SK-N-DZ (cell line): ENCODE measurements at places on chromosomes 1 and 21.

GRCh38 chr1:19949016-19949415 is 25.6 kb upstream of the PLA2G2E start:
- no peak for DNase-seq

DNA sequence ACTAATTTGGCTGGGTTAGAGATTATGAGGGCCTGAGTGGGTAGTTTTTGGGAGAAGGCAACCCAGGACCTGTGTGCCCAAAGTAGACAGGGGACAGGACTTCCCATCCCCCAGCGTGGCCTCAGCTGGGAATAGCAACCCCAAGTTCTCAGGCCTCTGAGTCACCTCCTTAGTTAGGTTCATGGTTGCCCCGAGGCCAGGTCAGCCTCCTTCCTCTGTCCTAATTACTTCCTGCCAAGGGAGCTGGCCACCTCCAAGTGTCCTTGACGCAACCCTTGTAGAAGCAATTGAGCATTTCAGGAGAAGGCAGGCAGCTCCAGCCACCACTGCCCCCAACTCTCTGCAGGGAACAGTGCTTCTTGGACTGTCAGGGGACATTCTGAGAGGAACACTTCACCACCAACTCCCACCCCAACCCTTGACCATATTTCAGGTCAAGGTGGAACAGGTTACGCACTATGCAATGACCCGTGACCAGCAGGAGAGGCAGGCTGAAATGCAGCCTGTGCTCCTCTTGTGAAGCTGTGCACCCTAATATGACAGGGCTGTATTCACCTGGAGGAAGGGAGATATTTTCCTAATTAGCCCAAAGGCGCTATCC is 5.1 kb upstream of the NT5C1A start:
- no peak for DNase-seq

- no peak for DNase-seq
Observed at GRCh38 chr1:115546846-115547245, 94.9 kb upstream of the VANGL1 start.

- no peak for DNase-seq
Observed at GRCh38 chr1:209107535-209107934, 476.0 kb upstream of the CAMK1G start.

DNA sequence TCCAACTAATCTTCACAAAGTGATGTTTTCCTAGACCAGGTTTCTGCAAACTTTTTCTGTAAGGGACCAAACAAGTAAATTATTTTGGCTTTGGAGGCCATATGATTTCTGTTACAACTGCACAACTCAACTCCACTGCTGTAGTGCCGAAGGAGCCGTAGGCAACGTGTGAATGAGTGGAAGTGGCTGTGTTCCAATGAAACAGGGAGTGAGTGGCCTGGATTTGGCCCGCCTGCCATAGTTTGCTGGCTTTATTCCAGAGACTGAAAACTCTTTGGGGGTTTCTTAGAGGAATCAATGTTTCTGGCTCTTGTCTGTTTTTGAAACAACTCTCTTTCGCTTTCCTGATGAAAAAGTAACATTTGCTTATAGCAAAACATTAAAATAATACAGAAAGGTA is 12.6 kb upstream of the ACTL8 start:
- DNase-seq, result no peak

GRCh38 chr1:99474350-99474893 is 171.5 kb upstream of the PALMD start:
- no peak for DNase-seq

DNA sequence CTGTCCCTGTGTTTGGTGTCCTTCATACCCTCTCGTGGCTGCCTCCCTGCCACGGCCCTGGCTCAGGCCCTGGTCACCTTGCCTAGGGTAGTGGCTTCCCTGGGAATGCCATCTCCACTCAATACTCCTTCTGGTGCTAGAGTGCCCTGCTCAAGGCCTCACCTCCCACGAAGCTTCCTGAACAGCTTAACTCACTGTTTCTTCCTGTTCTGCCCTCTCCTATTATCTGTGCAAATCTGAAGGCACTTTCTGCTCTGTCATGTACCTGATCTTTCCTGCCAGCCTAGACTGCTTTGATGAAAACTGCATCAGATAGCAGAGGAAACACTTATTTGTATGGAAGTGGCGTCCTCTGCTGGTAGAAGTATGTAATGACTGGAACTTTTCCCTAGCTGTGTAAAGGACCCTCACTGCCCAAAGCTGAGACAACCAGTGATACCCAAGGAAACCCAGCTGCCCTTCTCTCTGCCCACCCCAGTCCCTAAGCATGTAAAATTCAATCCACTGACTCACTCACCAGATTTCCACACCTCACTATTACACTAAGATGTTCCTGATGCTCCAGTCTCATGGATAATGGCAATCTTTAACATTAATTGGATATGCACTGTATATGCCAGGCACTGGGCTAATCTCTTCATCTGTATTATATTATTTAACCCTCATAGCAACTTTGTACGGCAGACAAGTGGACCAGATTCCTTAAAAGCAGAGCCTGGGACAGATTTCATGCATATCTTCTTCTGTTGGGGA is 36.2 kb upstream of the BTG2 start:
- DNase-seq, result peak; percentile 74

GRCh38 chr1:203011582-203011981 is 4.4 kb downstream of the TMEM183A start:
- no peak for DNase-seq

DNA sequence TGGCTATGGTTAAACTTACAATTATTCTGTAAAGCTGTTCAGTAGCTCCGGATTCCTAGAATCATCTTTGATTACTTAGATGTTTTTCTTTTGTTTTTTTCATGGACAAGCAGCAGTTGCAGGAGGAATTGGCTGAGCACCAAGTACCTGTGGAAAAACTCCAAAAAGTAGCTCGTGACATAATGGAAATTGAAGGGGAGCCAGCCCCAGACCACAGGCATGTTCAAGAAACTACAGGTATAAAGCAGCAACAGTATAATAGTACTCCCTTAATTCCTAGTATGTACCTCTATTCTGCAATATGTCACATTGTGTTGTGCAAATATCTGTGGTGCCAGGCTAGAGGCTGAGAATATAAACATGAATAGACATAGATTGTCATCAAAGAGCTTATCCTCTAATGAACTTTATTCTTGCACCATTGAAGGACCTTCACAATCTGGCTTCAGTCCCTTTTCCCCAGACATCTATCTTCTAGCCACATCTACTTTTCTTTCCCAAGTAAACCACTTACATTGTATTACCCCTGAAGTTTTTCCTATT is 132.3 kb upstream of the BMP8A start:
- no peak for DNase-seq

DNA sequence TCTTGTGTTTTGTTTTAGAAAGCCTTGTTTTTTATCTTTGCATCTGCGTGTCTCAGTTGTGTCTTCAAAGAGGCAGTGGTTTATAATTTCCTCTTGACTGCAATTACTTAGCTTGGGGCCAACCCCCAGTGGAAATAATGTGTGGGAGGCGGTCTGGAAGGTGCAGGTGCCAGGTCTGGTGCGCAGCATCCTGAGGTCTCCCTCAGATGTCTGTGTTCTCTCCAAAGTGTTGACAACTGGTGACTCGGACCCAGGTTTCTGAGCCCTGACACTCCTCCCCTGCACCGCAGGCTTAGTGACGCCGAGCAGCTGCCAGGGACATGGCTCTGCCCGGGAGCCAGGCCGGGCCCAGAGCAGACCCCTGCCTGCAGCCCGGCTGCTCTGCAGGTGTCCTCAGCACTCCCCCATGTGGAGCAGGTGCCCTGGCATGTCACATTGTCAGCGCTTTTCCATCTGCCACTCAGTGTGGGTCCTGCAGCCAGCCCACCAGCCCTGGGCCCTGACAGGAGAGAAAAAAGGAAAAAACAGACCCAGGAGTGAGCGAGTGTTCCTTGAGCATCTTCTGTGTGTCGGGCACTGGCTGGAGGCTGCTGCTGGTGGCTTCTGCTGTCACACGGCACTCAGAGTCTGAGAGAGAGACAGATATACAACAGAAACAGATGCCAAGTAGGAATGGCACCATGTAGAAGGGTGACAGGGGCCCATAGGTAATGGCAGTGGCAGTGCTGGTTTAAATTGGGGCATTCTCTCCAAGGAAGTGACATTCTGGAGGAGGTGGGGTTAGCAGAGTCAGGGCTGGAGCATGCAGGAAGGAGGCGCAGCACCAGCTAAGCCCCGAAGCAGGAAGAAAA is 24.8 kb upstream of the SELENON start:
- DNase-seq, result peak; percentile 95

DNA sequence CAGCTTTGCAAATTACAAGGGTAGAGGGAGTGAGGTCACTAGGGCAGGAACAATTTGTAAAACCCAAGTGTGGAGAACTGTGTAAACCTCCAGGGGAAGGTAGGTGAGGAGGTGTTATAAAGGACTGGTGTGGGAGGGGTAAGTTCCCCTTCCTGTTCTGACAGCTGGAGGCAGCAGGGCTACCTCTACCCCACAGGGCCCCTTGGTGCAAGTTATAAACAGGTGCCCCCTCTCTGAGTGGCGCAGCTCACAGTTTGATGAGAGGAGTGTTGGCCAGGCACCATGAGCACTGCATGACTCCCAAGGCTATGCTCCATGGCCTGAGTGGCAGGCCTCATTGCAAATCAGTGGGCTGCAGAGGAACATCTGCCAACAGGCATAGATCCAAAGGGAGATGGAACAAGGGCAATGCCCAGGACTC is 41.0 kb downstream of the MFSD2A start:
- no peak for DNase-seq

DNA sequence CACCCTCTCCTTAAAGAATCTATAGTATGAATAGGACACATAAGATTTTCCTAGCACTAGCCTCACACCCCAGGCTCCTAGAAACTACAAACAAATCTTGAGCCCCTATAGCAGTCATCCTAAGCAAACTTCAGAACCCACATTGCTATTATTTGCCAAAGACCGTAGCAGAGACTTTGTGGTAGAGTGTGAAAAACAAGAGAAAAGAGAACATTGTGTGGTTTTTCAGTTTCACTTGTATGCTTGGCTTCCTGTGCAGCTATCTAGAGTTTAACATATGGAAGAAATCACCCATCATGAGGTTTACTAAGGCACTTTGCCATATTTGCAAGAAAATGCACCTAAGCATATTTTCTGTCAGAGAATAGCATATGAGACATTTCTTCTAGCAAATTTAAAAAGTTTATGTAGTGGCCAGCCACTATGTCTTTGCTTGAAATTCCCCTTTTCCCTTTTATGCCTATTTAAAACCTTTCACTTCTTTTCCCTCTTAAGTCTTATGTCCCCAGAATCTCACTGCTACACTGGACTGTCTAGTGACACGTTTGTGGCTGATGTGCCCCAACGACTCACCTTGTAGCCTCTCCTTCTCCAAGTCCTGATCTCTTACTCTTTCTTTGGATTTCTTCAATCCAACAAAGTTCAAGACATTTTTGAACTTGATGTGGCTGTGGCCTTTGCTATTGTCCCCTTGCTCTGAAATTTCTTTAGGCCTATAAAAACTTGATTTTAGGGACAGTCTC is 25.6 kb downstream of the CCDC190 start:
- DNase-seq, result no peak

DNA sequence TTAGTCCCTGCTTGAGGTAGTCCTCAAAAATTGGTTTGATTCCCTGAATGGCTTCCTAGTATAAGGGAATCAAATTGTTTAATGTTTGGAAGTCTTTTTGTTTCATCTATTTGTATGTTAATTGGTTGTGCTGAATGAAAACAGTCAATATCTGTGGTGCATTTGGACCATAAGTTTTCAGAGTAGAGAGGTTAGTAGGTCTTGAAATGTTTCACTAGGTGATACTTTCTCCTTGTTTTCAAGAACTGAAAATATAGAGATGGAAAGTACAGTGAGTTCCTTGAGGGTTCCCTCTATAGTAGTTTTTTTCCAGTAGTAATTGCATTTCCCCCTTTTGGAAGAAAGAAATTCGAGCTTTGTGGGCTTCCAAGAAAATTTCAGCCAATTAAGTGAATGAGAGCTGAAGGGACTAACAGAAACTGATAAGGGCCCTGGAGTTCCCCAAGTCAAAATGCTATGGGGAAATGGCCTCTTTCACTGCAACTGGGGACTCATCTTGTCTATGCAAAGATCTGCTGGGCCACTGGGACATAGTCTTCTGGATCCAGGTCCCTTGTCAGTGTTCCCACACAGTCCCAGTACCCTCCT is 18.6 kb upstream of the CEP350 start:
- no peak for DNase-seq

DNA sequence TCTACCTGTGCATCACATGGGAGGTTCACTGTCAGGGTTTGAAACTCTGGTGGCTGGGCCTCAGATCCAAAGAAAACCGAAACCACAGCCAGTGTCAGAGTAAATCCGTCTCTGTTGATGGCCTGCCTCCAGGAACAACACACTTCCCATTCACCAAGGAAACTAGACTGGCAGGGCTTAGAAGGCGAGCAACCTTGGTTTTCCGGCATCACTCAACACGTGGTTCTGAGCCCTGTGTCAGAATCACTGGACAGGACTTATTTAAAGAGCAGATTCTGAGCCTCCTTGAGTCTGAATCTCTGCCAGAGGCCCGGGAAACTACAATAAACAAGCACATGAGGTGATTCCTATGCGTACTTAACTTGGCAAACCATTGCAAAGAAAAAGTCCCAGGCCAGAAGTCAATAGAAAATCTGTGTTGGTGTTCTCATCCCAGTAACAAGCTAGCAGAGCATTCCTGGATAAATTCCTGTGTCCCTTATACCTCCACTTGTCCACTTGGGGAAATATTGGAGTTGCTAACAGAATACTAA is 70.0 kb downstream of the KCTD3 start:
- DNase-seq, result no peak

DNA sequence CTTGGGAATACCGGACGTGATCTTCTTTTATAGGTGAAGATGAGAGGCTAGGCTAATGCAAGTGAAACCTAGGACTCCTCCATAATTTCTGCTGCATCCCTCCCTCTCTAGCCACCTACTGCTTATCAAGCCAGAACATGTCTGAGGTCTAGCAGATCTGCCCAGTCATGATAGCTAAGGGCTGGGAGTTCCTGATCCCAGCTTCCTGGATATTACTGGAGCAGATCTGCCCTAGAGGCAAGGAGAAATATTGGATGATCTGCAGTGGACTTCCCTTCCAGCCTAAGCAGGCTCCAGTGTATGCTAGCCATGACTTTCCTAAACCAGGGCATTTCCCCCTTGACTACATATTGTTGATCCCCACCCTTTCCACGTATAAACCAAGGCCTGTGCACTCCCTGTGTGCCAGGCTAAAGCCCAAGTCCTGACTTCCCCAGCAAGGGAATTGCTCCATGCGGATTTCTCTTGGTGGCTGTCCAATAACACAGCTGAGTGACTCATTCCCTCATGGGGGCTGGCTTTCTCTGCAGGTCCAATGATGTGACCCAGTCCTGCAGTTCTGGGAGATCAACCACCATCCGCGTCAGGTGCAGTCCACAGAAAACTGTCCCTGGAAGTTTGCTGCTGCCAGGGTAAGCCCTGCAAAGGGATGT is 15.5 kb upstream of the SARS1 start:
- no peak for DNase-seq

GRCh38 chr1:53304527-53304926 is 23.3 kb downstream of the LRP8 start:
- no peak for DNase-seq

- DNase-seq, result no peak
Observed at GRCh38 chr1:39695016-39695415, 3.8 kb upstream of the HPCAL4 start.
